ENCODE measurements at places on chromosomes 6 and 20.

- DNase-seq: no peak
Observed at GRCh38 chr6:111523484-111524167, 40.6 kb upstream of the REV3L start.

DNA sequence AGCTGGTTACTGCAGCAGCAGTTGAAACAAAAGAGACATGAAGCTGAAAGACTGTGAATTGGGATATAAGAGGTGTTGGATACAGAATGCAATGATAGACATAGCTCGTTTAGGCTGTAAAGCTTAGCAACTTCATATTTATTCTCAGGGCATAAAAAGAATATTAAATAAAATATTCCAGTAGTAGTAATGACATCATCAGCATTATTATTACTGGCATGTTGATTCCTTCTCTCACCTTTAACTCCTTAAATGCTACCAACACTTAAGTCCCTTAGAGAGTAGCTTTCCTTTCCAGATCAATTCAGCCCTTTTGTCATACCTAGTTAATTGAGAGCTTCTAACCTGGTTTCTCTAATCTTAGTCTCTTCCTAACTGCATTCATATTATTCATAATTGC, 81.4 kb upstream of the STXBP5 start:
- DNase-seq: no peak

DNA sequence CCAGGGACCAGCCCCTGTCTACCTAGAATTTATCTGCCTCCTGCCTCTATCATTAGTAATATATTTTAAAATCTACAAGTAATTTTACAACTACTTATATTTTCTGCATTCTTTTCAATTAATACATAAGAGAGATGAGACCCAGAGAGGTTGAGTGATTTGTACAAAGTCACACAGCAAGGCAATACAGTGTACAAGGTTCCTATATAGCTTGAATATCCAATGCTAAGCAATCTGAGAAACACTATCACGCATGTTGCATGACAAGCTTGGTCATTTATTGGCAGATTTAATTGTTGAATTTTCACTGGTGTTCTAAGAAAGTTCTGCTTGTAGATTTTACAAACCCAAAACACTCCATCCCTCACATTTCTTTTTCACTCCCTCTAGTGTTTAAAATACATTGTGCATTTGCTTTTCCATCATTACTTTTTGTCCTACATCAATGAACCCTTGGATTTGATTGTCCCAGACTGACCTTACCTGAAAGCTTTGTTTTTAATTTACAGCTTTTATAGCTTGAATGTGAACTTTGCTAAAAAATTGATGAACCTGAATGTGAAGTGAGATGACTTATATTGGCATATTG, 520.9 kb upstream of the CITED2 start:
- no peak for DNase-seq

DNA sequence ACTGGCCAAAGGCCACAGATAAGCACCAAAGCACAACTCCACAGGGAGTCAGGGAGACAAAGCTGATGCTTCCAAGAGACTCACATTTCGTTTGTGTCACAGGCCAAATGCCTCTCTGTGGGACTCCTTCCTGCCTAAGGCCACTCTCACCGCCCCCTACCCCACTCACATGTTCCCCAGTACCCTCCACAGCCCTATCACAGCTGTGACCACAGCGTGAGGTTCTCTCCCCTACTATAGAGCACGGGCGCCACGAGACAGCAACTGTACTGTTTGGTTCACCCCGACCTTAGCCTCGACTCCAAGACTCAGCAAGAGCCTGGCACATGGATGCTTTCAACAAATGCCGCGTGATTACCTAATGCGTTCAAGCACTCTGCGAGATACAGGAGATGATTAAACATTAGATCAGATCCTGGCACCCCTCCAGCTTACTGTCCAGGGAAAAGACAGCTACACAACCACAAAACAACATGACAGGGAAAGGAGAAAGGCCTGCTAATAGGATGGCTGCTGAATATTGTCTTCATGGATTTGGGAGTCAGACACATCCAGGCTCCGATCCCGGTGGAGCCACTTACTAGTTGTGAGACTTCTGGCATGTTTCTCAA, 105.5 kb downstream of the AGPAT4 start:
- no peak for DNase-seq

- DNase-seq: no peak
Observed at GRCh38 chr6:114987281-114987680, 644.5 kb upstream of the HS3ST5 start.

DNA sequence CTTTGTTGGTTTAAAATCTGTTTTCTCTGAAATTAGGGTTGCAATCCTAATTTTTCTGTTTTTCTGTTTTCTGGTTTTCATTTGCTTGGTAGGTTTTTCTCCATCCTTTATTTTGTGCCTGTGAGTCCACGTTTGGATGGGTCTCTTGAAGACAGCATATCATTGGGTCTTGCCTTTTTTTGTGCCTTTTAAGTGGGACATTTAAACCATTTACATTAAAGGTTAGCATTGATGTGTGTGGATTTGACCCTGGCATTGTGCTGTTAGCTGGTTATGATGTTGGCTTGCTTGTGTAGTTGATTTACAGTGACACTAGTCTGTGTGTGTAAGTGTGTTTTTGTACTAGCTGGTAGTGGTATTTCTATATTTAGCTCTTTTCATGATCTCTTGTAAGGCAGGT, 28.0 kb upstream of the CST5 start:
- no peak for DNase-seq

DNA sequence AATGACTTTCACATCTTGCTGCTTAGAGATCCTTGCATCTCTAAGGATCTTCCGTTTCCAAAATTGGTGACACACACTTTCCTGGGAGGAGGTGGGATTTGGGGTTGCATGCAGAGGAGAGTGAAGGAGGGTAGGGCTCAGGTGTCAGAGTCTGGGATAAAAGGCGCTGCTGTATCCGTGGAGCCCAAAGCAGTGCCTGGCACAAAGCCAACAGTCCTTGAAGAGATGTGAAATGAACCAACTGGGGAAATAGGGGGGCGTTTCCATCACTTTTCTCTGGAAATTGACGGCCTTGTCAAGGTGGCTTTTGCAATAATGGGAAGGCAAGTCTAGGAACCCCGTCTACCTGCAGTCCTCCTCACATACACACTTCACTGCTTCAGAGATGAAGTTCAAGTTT, 59.5 kb upstream of the NELFCD start:
- DNase-seq: no peak

GRCh38 chr6:5119090-5119951, 34.2 kb downstream of the PPP1R3G start:
- DNase-seq: no peak

GRCh38 chr6:56381801-56382251, 134.4 kb upstream of the COL21A1 start:
- no peak for DNase-seq

GRCh38 chr20:46894971-46895905, 595 bp downstream of the EYA2 start:
- DNase-seq: no peak

GRCh38 chr20:50488236-50488806, 21.9 kb upstream of the PTPN1 start:
- DNase-seq: no peak

- DNase-seq: no peak
Observed at GRCh38 chr6:29424168-29424567, 9.4 kb downstream of the OR12D1 start.

- DNase-seq: no peak
Observed at GRCh38 chr6:134099770-134100169, 47.3 kb upstream of the SLC2A12 start.

DNA sequence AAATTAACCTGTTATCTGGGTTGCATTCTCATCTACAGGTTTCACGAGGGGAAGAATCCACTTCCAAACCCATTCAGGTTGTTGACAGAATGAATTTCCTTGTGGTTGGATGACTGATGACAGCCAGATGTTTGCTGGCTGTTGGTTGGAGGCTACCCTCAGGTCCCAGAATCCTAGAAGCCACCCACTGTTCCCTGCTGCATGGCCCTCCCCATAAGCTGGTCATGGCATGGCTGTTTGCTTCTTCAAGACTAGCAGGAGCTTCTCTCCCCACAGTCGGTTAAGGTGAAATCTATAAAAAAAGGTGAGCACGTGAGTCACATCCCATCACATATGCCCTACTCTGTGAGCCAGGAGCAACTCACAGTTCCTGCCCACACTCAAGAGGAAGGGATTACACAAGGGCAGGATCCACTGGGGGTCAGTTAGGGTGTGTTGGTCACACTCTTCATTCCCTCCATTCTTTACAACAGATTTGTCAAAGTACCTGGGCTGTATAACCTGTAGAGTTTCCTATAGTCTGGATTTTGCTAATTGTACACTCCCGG, 19.5 kb upstream of the RPS10 start:
- no peak for DNase-seq

DNA sequence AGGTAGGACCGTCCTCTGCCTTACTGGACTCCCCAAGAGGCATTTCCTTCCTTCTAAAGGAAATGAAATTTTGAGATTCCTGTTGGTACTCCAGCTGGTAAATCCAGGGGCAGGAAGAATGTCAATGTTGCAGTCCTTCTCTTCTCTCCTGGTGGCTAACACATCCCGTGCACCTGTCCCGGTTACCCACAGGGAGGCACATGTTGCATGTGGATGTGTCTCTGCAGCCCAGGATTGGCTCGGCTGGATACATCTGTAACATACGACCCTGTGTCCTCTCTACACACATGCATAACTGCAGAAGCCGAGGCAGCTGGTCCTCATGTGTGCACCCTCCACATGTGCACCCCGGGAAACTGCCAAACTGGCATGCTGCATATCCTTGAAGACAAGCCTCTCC, 1.3 kb upstream of the LRFN2 start:
- DNase-seq: no peak
